ENCODE measurements at places on chromosomes 12 and 14.

GRCh38 chr14:69669375-69669774 lies 58.0 kb downstream of the SUSD6 start:
- no peak for DNase-seq

DNA sequence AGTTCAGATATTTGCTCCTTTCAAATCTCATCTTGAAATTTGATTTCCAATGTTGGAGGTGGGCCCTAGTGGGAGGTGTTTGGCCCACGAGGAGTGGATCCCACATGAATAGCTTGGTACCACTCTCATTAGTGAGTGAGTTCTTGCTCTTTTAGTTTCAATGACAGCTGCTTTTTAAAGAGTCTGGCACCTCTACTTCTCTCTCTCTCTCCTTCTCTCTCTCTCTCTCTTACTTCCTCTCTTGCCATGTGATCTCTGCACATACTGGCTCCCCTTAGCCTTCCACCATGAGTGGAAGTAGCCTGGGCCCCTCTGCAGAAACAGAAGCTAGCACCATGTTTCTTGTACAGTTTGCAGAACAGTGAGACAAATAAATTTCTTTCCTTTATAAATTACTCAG lies 25.1 kb downstream of the GPR65 start:
- DNase-seq: no peak

DNA sequence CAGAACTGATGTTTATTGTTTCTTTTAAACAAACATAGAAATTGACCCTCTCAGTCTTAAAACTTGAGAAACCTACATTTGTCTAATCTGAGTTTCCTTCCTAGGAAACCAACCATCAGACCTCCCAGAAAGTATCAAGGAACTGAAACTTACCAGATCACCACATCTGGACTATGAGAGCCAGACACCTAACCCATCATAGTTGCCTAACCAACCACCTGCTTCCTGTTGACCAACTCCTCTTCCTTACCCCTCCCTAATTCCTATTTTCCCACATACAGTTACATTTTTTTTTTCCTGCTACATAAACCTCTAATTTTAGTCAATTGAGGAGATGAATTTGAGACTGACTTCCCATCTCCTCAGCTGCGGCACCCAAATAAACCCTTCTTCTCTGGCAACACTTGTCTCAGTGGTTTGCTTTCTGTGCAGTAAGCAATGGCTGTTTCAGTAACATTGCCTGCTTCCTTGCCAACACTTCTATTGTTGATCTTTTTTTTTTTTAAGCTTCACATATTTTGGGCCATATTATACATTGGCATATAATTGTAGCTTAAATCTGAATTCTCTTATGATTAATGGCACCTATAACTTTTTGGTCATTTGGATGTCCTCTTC lies 34.3 kb downstream of the KLRD1 start:
- DNase-seq: no peak

DNA sequence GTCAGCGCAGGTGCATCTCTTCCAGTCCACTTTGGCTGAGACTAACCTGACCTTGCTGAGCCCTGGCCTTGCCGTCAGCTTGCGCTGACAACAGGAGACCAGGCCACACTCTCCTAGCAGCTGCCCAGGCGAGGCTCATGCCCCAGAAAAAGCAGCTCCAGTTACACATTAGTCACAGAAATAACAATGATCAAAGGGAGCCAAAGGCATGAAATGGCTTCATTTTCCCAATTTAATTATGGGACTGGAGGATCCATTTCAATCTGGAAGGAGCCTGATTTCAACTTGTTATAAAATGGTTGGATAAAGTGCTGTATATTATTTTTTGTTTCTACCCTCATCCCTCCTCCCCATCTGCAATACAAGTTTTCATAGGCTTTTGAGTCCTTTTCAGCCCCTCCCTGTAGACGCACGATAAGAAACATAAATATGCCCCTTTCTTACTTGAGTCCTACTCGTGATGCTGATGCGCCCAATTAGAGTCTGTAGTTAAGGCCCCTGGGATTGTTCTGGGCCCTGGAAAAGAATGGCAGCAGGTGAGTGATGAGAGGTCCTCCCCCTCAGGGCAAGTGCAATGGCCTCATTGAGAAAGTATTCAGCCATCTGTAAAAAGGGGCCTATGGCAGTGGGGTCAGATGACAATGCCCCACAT lies 376.0 kb downstream of the C12orf75 start:
- DNase-seq: no peak

DNA sequence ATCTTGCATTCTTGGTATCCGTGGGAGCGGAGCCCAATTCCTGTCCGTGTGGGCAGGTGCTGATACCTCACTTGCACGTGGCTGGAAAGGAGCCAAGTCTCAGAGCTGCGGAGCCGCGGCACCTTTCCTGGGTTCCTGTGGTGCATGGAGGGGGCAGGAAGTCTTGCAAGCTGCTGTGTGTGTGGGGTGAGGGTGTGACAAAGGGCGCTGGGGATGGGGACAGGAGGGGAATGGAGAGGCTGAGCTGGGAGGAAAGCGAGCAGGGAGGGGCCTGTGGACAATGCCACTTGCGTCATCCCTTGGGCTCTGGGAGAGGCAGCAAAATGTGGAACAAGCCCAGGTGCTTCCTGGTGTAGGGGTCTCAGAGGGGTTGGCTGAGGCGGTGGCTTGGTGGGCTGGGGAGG lies 86.7 kb downstream of the CALM1 start:
- peak; percentile 62 for DNase-seq

- no peak for DNase-seq
These were observed 100.5 kb downstream of the PIWIL1 start for GRCh38 chr12:130438243-130438620.

All from CD8-positive, alpha-beta memory T cell (primary cell).